ENCODE measurements at places on chromosomes 13 and 19. TPM values are rescaled to one million over a fixed set of nuclear protein-coding genes. Genes with fewer than 3 reads are reported as not detected.

MYH14 gene
- total RNA-seq = not detected

GPR180 gene
- total RNA-seq = 22.5 TPM

ZNF835 gene
- total RNA-seq = under 0.01 TPM

GIPC3 gene
- total RNA-seq = under 0.01 TPM

TLE6 gene
- not detected for total RNA-seq

LYPD4 gene
- not detected for total RNA-seq

CRLF1 gene
- 2.6 TPM for total RNA-seq

CNN1 gene
- 26.8 TPM for total RNA-seq

CEACAM4 gene
- not detected for total RNA-seq

NLRP4 gene
- under 0.01 TPM for total RNA-seq

ZFP36 gene
- total RNA-seq = 4.6 TPM

HDGFL2 gene
- total RNA-seq = 67.0 TPM

LYPD5 gene
- total RNA-seq = not detected

Measured in placental pericyte (primary cell).